Caco-2 (cell line): ENCODE measurements at places on chromosomes 1 and 21.

- peak; percentile 81 for DNase-seq
Measured at GRCh38 chr1:183804916-183805841, at the start of gene RGL1. Gene RGL1, plus strand, starts transcription at chr1:183805120. Its CDS starts 178 bp downstream, at chr1:183805298.

DNA sequence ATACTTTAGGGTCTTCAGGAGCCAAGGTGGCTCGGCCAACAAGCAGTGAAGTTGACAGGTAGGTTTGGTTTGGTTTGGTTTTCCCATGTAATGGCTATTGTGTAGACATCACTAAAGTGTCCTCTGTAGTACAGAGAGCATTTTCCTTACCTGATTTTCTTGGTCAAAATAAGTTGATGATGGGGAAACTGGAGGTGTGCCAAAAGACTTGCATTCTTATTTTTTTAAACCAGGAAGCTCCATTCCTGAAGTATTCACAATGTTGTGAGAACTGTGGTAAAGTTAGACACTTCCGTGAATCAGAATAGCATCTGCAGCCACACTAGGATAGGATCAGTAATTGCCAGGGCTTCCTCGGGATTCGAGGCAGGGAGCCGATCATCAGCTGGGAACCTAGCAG lies 2.9 kb downstream of the ZBTB37 start:
- no peak for DNase-seq

DNA sequence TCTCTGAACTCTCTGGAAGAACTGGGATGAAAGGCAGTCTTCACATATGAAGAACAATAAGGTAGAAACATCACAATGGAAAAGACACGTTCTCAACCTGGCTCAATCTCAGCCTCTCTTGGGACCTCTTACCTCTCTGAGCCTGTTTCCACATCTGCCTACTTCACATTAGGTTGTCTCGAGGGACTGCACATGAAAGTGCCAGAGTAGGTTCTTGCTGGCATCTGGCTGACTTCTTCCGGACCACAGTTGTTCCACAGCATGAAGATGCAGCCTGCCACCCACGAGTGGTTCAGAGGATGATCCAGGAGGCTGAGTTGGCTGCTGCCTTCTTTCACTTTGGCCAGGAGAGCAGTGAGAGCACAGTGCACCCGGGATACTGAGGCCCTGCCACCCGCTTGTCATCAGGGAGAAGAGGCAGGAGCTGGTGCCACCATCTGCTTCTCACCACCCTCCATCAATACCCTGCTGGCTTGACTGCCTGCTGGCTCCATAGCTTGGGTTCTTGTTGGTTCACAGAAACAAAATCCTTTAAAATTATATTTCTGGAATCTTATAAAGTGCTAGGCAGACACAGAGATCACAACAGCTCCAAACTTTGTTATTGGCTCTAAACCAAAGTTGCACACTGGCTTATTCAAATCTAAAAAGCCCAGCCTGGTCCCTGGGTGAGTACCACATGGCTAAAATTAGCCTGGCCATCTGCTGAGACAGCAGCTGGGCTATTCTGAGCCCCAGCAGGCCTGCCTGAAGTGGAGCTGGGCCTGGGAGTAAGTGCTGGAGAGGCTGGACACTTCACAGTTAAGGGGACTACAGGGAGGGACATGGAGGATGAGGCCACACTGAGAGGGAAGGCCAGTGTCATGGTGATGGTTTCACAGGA lies 46.9 kb upstream of the LIN9 start:
- no peak for DNase-seq

GRCh38 chr1:75554870-75555269 lies 56.0 kb downstream of the SLC44A5 start:
- DNase-seq: no peak

DNA sequence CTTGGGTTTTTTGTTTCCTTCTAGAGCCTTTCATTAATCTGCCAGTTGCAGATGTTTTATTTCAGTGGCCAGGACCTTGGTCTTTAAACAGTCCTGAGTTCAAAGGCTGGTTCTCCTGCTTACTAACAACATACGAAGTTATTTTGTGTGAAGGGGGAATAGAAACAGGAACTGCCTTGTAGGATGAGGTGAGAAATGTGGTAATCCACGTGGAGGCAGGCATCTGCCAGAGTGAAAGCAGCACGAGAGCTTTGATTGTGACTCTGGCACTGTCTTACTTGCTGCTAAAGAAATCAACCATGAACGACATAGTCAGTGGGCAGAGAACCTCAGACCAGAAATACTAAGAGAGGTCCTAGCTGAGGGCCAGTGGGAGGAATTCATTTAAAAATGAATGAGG lies 30.4 kb downstream of the TMEM63A start:
- DNase-seq: no peak

DNA sequence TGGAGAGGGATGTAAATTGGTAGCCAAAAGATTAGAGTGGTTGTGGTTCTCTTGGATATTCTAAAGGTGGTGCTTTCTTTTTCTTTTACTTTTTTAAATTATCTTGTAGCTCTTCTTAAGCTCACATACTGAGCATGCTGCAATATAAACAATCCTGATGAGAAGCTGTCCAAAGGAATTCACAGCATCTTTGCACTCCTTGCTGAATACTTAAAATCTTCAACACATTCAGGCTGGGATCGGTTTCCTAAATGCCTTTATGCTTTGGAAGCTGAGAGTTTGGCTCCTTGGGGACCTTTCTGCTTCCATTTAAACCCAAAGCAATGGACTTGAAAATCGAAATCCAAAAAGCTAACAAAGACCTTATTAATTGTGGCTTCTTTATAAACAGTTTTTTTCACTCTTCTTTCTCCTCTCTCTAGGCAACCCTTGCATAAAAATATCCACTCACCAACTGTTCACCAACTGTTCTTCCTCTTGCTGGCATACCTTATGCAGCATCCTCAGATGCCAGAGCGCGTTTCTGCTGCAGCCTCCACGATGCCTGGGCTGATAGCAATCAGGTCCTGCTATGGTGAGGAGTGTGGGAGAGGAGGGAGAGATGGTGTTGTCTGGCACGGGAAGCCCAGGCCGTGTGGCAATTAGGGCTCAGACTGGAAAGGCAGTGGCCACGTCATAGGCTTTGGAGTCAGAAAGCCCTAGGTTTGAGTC lies 535.8 kb upstream of the DAB1 start:
- DNase-seq: no peak

DNA sequence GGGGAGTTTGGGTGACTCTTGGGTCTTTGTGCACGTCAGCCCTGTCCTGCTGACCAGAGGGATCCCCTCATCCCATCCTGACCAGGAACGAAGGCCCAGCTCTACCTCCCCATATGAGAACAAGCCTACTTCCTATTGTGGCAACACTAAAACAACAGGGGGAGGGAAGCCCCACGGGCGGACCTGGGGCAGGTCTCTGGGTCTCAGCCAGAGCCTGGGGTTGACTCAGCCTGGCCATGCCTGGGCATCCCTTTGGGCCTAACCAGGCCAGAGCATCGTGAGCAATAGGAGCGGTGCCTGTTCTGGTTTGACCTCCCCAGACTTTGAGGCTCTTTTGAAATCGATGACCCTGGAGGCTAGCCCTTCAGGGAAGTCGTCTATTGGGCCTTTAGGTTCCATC lies 16.8 kb downstream of the RPS6KA1 start:
- no peak for DNase-seq

DNA sequence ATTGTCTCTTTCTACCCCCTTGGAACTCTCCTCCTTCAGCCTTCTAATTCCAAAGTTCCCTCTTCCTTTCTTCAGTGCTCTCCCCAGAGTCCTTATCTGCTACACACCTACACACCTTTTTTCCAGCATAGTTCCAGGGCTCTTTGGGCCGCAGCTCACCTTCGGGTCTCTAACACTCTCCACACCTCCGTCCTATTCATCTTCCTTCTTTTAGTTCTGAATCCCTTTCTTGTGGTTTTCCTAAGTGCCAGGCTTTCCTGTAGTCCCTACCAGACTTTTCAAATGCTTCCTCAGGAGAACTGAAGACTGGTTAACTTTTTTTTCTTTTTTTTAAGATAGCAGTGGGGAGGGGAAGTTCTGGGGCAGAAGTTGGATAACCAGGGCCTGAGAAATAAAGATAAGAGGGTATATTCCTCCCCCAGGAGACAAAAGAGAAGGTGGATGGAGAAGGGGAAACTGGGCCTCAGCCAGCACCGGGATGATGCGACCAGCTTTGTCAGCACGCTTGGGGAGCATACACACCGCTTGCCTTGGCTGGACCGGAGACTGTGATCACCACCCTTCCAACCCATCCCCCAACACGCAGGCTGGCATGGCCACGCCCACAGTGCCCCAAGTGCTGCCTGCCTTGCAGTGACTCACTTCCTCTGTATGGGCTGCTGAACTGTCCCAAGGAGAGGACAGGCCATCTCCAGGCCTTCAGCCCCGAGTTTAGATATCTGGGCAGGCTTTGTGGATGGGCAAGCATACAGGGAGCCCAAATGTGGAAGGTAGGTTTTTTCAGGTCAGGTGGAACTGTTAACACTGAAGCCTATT lies 2.5 kb upstream of the CERS2 start:
- DNase-seq: no peak

- no peak for DNase-seq
Measured at GRCh38 chr1:77399250-77400086, 117.6 kb downstream of the AK5 start.

- no peak for DNase-seq
Measured at GRCh38 chr1:84133479-84133878, 10.6 kb upstream of the PRKACB start.

DNA sequence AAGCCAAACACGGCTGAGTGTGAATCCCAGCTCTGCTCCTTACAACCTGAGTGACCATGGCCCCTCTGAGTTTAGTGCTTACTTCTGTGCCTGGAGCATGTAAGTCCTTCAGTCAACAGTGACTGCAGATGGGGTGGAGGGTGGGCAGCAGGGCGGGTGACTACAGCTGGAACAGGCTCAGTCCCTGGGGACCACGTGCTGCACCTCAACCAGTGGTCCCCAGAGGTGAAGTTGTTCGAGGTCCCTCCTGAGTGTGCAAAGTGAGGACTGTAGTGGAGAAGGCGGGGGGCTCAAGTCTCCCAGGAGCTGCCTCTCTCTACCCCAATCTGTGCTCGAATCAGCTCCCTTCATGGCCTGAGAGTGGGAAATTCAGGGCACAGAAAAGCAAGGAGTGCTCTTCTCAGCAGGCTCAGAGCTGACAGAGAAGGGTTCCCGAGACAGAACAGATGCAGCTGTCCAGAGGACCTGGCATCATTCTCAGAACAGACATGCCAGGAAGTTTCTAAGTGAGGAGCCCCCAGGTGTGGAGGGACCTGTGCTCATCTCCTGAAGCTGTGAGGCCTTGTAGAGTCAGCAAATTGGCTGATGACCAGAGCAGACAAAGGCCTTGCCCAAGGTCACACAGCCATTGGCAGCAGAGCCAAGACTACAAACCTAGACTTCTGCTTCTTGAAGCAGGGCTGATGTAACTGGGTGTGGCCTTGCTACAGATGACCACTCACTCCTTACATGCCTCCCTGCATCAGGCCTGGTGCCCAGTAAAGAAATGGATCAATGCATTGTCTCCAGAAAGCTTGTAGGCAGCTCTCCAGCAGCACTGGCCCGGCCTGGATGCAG lies 61.7 kb upstream of the EDN2 start:
- DNase-seq: no peak

DNA sequence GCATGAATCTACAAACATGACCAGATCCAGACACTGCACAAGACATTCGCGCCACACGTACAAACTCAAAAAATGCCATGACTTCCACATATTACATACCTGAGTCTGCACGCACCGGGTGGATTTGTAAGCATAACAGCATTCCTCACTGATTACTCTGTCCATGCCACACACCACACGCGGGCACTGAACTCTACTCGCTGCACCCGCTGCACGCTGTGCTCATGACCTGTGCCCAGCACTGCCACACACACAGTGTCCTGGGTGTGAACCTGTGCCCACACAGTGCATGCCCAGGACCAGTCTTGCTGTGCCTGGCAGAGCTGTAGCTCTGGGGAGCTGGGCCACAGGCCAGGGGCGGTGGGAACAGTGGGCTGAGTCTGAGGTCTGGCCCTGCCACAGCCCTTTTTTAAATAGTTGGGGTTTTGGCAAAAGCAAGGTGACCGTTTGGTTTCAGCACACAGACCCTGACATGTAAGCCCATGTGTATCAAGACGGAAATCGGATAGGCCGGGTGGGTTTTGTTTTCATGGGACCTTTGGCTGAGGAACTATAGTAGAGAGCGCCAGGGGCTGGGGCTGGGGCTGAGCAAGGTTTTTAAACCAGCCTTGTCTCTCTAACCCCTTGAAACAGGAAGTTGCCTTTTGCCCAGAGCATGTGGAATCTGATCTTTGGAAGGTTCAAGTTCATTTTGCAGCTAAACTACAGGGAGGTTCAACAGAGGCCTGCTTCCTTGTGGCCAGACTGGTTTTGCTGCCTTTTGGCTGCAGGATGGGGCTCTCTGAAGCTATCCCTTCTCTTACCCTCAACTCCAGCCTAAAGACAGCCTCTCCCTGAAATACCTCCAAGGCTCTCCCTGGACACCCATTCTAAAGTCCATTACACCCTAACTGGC lies 12.3 kb upstream of the GOLT1A start:
- DNase-seq: no peak

DNA sequence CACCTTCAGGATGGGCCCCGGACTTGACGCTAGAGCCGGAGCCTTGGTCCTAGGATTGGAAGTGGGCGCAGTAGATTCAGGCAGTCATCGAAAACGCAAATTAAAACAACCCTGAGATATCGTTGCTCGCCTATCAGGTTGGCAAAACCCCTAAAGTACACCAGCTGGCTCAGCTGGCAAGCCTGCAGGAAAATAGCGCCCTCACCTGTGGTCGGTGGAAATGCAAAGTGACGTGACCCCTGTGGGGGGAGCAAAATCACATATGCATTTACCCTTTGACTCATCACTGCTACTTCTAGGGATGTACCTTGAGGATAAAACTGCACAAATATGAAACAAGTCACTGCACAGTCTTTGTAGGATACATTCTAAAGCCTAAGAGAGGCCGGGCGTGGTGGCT lies 170.3 kb upstream of the TMEM51 start:
- DNase-seq: no peak

DNA sequence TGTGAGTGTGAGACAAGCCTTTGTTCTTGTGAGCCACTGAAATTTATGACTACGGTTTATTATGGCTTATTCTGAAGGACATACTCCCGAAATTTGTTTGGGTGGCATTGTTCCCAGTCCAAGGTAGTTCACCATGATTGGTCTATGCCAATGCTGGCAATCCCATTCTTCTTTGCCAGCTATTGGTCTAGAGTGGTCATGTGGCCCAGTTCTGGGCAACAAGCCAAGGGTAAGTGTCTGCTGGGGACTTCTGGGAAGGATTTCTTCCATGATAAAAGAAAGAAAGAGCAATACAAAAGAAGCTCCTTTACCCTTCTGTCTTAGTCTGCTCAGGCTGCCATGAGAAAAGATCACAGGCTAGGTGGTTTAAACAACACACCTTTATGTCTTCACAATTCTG lies 201.6 kb downstream of the SLC35F3 start:
- DNase-seq: no peak

GRCh38 chr1:34685225-34685624 lies 69.6 kb upstream of the GJB5 start:
- peak; percentile 64 for DNase-seq

GRCh38 chr1:116163533-116163932 lies 52.3 kb downstream of the MAB21L3 start:
- no peak for DNase-seq
